ENCODE measurements at places on chromosomes 5 and 9. TPM values are rescaled to one million over a fixed set of nuclear protein-coding genes. Genes with fewer than 3 reads are reported as not detected.
A peak's percentile ranks its signal among the peaks of the same experiment; 100 is the strongest.

DNA sequence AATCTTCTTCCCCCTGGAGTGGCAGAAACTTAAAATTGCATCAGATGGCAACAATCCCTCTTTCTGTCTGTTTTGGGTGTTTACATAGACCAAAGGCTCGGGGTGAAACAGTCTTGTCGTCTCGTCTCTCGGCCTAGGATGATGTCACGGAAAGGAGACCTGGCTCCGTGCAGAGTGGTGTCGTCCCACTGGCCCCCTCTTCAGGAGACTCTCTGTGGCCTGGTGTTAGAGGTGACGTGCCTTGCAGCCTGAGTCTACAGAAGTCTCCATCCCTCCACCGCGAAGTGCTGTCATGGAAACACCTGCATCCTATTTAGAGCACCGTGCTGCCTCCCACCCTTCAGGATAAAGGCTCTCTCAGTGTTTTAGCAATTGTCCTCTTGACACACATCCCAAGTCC, 409.7 kb downstream of the IRX1 start:
- DNase-seq: no peak

DNA sequence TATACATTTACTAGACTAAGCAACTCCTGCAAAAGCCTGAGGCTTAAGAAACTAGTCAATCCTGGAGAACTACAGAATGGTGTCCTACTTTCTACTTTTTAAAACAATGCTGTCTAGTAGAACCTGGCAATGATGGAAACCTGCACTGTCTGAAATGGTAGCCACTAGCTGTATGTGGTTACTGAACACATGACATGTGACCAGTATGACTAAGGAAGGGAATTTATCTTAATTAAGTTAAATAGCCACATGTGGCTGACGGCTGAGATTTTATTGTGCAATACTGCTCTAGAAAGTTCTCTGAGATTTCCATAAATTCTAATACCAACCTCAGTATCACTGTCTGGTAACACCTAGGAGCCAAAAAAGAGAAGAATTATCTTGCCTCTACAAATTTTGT, 44.9 kb upstream of the RAPGEF6 start:
- peak; percentile 15 for DNase-seq

DNA sequence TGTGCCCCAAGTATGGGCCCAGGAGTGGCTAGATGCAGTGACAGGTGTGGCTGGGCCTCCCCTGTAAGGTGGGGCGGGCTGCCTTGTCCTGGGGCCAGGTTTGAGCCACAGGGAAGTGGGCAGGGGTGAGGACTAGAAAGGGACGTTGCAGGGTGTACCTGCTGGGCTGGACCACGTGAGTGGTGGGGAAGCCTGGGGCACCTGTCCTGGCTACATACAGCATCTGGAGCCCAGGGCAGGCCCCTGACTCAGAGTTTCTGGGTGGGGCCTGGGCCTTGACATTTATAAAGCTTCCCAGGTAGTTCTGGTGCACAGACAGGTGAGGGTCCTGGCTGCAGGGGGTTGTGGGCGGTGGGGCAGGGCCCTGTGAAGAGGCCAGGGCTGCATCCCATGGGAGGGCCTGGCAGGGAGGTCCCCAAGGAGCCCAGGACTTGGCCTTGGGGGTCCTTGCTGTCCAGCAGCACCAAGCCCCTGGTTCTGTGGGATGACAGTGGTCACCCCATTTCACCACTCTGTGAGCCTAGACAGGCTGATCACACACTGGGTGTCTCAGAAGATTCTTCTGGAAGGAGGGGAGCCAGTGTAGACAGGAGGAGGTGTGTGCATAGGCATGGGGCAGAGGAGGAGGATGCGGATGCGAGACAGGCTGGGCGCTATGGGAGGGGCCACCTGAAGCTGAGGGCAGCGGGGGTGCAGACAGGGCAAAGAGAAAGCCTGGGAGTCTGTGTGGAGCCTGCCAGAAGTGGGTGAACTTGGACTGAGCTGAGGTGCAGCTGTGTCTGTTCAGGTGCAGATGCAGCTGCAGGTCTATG, 94.0 kb downstream of the PHF2 start:
- no peak for DNase-seq

DNA sequence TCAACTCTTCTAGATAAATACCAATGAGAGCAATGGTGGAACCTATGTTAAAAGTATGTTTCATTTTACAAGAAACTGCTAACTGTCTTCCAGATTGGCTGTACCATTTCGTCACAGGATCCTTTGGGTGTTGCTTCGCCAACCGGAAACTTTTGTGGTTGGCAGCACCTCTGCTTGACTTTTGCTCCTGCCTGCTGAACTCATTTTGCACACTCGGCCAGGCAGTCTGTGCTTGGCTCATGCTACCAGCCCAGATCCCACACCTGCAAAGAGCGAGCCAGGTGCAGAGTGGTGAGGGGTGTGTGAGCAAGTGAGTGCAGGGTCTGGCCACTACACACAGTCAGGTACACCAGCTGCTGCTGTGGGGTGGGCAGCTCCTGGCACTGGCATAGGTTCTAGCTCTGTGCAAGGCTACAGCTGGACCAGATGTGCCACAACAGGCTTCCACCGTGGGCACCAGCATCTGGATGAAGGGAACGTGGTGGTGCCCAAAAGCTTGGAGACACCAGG, 422.3 kb downstream of the PRR16 start:
- no peak for DNase-seq

DNA sequence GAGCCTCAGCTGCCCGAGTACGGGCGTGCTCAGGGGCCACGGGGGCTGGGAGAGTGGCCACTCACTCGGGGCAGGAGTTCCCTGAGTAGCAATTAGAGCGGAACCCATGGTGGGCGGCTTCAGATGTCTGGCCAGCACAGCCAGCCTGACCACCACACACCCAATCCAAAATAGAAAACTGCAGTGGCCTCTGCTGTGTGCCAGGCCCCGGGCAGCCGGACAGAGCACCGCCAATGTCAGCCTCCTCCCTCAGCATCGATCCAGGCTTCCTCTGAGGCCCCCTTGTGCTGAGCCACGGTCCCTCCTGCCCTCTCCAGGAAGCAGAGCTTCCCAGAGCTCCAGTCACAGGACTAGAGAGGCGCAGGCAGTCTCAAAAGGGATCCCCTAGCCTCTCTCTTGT, 2.7 kb downstream of the ADAMTS2 start:
- DNase-seq: no peak

DNA sequence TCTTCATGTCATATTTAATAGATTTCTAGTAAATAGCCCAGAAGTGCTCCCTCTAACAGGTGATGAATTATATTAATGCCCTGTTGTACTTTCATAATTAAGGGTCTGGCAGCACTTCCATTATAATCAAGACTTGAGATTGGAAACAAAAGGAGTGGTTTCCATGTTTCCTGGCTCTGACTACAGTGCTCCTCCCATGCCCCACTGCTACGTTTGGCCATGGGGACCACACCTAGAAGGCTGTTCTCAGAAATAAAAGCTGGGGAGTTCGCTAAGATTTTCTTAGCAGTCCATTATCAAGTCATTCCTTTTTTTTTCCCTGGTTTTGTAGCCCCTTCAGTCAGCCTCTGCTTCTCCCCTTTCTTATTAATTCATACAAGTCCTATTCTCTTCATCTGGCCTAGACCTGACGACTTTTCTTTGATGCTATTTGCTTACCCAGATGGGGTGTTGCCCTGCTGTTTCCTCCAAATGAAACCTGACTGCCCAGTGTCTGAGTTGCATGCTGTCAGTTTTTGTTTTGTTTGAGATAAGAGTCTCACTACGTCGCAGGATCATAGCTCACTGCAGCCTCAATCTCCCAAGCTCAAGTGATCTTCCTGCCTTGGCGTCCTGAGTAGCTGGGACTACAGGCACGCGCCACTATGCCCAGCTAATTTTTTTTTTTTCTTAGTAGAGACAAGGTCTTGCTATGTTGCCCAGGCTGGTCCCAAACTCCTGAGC, 312.1 kb upstream of the EFNA5 start:
- no peak for DNase-seq

DNA sequence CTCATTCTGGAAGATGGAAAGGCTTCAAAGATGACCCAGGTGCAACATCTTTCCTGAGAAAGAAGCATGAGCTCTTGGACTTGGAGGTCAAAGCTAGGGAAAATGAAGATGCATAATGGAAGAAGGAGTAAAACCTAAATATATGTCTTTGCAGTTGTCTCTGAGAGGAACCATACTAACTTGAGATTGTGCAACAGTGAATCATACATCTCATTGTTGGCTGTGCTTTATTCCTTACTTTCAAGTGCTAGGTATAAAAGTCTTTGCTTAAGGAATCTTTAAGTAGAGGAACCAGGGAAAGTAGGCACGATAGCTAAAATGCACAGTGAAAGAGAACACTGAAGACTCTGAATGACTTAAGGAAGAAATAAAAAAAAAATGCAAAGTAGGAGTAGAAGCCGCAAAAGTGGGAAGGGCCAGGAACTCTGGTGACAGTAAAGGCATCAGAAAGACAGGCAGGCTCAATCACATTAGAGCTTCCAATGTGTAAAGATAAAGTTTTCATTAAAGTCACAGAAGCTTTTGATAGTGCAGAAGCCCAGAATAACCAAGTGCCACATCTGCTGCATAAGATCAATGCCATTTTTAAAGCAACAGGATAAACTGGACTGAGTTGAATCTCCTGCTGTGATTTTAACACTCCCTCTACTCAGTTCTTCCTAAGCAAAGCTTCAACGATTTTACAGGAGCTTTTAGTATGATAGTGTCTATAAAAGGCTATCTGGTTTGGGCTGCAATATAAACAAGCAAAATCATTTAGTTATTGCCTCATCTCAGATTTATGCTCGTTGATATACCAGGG, 432.3 kb upstream of the EDIL3 start:
- no peak for DNase-seq

DNA sequence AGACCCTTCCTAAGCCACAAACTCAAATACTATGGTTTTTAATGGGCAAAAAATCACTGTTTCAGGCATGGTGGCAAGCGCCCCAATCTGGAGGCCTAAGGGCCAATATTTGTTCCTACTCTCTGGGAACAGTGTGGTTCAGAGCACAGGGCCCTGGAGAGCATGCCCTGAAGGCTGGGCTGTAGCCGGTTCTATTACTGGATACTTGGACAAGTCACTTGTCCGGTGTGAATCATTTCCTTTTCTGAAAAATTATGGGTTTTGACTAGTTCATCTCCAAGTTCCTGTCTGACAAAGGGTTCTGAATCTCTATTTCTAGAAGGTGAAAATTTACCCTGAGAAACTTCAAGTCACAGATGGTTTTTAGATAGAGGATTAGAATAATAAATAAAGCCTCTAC, 75.0 kb downstream of the OTULIN start:
- peak; percentile 23 for DNase-seq

GRCh38 chr5:7686794-7687193, 164.1 kb downstream of the CFAP90 start:
- no peak for DNase-seq

- DNase-seq: no peak
Observed at GRCh38 chr5:68182094-68182493, 33.5 kb upstream of the PIK3R1 start.

GRCh38 chr5:172150514-172151425, 37.3 kb downstream of the STK10 start:
- no peak for DNase-seq

DNA sequence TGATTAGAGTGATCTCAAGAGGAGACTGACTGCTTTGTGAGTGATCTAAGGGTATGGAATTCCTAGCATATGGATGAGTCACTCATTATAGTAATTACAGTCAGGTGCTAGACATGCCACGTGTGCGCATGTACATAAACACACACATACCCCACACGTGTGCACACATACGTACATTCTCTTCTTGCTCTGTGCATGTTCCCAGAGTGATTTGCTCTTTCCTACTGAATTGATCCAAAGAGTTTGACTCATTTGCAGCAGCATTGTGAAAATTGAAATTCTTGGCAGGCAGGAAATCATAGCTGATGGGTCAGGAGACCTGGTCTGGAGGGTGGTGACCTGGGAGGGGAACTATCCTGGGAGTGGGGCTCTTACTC, 63.8 kb downstream of the ANGPTL2 start:
- DNase-seq: peak; percentile 46

DNA sequence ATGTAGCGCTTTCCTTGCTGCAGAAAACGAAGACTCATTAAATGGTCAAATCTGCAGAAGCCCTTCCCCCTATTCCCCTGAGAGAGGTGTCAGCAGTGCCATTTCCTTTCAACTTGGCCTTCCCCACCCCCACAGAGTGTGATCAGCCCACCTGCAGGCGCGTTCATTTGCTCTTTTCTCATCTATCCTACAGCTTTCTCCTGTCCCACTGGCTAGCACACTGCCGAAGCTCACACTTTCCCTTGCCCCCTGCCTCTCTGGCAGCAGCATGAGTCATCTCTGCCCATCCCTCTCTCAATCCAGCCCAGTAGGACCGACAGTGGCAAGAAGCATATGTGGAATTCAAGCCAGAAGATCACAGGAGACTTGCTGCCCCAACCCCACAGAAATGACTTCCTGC, 213.8 kb downstream of the FAM114A2 start:
- no peak for DNase-seq

DNA sequence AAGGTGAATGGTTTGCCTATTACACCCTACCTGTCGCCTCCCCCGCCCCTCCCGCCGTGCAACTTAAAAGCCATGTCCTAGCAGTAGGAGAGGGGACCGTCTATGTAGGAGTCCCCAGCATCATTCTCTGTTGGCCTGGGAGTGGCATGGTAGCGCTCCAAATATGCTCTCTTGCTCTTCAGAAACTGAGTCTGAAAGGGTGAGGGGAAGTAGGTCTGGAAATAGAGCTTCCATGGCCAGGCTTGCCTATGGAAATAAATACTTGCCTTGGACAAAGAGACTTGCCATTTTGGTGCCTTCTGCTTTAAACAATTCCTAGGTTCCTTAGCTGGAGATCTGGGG, 1.4 kb downstream of the RGS7BP start:
- no peak for DNase-seq

DNA sequence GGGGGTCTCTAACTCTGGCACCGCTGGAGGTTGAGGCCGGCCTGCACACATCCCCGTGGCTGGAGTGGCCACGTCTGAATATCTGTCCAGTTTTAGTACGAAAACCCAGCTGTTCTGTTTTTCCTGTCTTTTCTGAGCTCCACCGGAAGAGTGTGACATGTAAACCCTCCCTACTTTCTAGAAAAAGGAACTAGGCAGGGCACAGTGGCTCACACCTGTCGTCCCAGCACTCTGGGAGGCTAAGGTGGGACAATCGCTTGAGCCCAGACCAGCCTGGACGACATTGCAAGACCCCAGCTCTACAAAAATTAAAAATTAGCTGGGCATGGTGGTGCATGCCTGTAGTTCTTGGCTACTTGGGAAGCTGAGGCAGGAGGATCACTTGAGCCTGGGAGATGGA, 8.2 kb upstream of the PHYKPL start:
- no peak for DNase-seq

GRCh38 chr9:130040984-130041647, 1.9 kb downstream of the FNBP1 start:
- no peak for DNase-seq

GRCh38 chr5:174307656-174308271, 262.3 kb downstream of the NSG2 start:
- DNase-seq: no peak

The PCDHGA3 gene
- total RNA-seq: not detected

The CSF2 gene
- total RNA-seq: 25.2 TPM

The ANKRD33B gene
- 4.3 TPM for total RNA-seq

The INSL6 gene
- not detected for total RNA-seq

The ANKRD18A gene
- total RNA-seq: 6.4 TPM

The CDC25C gene
- total RNA-seq: 7.9 TPM

The GLRA1 gene
- not detected for total RNA-seq

The HCN1 gene
- total RNA-seq: not detected

The SOX30 gene
- total RNA-seq: not detected

The OTP gene
- not detected for total RNA-seq

The FOXD4L3 gene
- 0.04 TPM for total RNA-seq

The PRLR gene
- 0.07 TPM for total RNA-seq

The SPINK4 gene
- total RNA-seq: not detected

The SREK1 gene
- total RNA-seq: 40.2 TPM

All from foreskin keratinocyte (primary cell).